ENCODE measurements at places on chromosomes 5 and 9.

DNA sequence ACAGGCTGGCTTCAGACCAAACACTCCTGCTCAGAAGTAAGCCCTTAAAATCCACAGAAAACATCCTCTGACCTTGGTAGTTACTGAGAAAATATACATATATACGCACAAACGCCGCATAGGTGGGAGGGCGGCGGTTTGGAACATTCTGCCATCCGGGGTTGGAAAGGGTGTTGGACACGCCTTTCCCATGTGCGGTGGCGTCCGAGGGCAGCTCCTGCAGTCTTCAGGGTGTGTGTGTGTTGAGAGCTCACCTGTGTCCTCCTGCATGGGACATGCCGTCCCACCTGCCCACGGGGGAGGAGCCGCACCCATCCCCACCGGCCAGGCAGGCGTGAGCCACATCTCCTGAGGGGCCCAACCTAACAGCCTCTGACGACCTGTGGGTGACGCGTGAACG lies 28.2 kb downstream of the SLC9A3 start:
- no peak for DNase-seq

DNA sequence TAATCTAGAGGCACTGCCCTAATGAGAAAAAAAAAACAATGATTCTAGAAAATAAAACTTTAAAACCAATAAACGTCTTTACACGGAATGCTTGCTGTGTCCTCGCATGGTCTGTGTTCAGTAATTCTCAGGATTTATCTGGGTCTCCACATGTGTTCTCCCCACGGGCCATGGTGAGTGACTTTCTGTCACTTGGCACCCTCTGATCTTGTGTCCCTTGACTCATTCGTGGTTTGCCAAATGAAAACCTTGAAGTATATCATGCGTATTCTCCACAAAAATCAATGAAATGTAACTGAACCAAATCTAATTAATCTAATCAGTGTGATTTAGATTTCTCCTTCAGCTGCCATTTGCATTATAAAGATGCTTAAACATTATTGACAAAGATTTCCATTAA lies 48.0 kb downstream of the UBE2QL1 start:
- no peak for DNase-seq

GRCh38 chr9:79089054-79089560 lies 482.7 kb upstream of the TLE4 start:
- no peak for DNase-seq

DNA sequence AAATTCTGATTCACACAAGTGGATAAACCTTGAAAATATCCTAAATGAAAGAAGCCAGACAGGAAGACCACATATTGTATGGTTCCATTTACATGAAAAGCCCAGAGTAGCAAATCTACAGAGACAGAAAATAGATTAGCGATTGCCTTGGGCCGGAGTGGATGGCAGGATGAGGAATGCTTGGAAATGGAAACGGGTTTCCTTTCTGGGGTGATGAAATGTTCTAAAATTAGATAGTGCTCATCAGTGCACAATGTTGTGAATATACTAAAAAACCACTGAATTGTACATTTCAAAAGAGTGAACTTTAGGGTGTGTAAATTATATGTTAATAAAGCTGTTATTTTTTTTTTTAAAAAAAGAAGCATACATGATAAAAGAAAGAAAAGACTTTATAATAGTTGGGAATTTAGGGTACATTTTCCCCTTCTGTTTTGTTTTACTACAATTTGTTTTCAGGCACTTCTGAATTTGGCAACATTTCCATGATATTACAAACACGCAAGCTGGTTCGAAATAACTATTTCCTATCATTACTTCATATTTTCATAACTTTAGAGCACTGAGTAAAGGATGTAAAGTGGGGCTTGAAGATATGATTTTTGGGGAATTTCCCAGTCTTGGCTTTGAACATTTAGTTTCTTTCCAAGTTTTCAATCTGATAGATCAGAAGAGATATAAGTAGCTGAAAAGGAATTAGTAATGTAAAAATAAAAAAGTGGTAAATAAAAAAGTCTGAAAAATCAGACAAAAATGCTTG lies 23.9 kb downstream of the SLC35A4 start:
- no peak for DNase-seq

GRCh38 chr5:79011219-79011836 lies 26.2 kb upstream of the ARSB start:
- DNase-seq: no peak

GRCh38 chr9:38253200-38253599 lies 139.3 kb upstream of the ALDH1B1 start:
- no peak for DNase-seq

DNA sequence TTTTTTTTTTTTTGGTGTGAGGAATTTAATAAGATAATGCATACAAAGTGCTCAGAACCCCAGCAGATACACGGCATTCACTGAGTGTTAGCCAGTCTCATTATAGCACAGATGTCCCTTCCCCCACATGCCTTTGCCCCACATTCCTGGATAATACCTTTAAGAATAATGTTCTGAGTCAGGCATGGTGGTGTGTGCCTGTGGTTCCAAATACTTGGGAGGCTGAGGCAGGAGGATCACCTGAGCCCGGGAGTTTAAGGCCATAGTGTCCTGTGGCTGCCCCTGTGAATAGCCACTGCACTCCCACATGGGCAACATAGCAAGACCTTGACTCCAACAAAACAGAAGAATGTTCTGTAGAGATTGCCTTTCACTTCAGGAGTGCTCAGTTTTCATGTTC lies 24.2 kb upstream of the ANKRD18A start:
- no peak for DNase-seq

DNA sequence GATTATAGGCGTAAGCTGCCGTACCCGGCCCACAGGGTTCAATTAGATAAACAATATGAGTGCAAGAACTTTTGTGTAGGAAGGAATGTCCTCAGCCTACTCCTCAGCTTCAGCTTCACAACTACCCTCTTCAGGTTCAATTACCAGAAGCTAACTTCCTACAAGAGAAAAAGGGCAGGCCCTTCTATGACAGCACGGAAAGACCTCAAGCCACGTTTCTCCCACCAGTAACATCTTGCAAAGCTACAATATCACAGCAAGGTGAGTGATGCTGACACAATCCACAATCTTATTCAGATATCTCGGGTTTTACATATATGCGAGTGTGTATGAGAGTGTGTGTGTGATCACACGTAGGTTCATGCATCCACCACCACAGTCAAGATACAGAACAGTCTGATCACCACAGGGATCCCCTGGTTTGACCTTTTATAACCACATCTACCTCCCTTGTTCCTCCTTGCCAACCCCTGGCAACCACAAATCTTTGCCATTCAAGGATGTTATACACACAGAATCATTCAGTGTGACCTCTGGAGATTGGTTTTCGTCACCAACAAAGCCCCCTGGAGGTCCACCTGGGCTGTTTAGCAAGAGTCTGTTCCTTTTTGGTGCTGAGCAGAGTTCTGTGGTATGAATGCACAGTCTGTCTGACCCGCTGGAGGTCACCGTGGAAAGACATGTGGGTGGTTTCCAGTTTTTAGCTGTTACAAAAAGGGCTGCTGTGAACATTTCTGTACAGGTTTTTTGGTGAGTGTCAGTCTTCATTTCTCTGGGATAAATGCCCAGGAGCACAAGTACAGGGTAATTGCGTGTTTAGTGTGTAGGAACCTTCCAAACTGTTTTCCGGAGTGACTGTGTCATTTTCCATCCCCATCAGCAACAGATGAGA lies 38.2 kb downstream of the IPPK start:
- DNase-seq: no peak

DNA sequence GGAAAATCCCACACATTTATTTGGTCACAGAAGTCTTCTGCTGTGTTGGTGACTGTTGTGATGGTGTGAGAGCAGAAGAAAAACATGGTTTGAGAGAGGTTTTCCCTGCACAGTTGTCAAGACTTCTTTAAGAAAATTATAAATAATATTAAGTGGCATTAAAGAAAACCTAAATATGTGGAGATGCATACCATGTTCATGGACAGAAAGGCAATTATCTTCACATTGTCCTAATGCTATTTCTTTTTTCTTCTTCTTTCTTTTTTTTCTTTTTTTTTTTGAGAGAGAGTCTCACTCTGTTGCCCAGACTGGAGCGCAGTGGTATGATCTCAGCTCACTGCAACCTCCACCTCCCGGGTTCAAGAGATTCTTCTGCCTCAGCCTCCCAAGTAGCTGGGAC lies 24.3 kb upstream of the ERGIC1 start:
- no peak for DNase-seq

- DNase-seq: peak; percentile 34
Measured at GRCh38 chr9:89426384-89426961, 71.4 kb downstream of the SEMA4D start.

DNA sequence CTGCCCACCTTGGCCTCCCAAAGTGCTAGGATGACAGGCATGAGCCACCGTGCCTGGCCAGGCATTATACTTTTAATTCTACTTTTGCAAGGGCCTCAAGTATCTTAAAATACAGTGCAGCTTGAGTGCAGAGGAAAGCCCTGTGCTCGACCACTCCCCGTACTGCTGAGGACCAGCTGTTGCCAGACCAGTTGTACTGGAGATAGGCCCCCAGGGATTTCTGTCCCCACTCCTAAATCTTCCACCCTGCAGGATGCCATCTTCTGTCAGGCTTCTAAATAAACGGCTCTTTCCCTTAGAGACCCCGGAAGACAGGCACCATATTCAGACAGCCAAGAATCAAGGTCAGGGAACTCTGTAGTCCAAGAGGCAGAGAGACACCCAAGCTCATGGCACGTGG lies 16.6 kb upstream of the PSMD5 start:
- no peak for DNase-seq

GRCh38 chr5:51279983-51280706 lies 103.1 kb upstream of the ISL1 start:
- DNase-seq: no peak

- DNase-seq: no peak
Measured at GRCh38 chr5:66436721-66437120, 159.5 kb upstream of the MAST4 start.

DNA sequence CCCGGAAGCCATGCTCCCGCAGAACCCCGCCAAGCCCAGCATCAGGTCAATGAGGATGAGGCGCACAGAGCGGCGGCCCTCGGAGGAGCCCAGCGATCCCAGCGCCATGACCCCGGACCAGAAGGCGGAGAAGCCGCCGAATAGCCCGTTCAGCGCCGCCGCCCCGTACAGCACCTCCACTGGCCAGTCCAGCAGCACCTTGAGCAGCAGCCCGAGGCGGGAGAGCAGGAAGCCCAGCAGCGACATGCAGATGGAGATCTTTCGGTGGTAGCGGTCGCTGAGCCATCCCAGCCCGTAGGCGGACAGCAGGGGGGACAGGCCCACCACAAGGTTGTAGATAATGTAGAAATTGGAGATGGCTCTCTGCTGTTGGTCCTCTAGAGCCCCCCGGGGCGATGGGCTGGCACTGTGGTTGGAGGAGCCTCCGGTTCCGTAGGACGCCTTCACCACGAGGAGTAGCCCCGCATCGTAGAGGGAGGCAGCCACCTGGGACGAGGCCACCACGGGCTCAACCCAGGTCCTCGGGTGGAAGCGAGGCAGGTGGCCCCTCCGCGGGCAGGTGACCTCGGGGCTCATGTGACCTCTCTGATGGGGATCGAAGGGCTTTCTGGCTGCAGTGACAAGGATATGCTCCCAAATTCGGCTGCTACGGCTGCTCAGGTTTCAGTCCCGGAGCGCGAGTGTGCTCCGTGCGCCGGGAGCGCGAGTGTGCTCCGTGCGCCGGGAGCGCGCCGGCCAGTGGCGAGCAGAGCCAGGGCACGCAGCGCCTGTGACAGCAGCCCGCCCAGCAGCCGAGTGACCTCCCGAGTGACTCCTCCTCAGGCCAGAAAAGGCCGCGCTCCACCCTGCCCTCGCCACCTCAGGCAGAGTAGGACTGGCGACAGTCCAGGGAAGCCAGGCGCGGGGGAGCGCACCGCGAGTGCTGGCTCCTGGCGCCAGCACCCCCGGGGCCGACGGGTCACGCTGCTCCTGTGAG lies at the start of gene SLC46A2:
SLC46A2 (minus strand) TSS at position 771 of the 976 bp plus-strand sequence; CDS start at position 576, 195 bp downstream.
- no peak for DNase-seq

DNA sequence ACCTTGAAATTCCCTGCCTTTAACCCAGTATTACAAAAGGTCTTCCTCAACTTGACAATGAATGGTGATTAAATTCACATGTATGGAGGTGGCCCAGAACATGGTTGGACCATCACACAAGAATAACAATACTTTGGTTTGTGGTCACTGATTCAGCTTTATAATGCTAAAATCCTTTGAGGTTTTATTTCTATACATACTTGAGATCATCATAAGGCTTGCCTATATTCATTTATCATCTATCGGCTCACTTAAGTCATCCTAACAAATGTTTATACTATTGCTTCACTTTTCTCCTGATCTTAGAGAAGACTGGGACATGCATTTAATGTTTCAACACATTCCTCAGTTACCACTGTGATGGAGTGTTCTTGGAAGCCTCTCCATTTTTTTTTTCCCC lies 191.3 kb downstream of the DMAC1 start:
- DNase-seq: no peak

DNA sequence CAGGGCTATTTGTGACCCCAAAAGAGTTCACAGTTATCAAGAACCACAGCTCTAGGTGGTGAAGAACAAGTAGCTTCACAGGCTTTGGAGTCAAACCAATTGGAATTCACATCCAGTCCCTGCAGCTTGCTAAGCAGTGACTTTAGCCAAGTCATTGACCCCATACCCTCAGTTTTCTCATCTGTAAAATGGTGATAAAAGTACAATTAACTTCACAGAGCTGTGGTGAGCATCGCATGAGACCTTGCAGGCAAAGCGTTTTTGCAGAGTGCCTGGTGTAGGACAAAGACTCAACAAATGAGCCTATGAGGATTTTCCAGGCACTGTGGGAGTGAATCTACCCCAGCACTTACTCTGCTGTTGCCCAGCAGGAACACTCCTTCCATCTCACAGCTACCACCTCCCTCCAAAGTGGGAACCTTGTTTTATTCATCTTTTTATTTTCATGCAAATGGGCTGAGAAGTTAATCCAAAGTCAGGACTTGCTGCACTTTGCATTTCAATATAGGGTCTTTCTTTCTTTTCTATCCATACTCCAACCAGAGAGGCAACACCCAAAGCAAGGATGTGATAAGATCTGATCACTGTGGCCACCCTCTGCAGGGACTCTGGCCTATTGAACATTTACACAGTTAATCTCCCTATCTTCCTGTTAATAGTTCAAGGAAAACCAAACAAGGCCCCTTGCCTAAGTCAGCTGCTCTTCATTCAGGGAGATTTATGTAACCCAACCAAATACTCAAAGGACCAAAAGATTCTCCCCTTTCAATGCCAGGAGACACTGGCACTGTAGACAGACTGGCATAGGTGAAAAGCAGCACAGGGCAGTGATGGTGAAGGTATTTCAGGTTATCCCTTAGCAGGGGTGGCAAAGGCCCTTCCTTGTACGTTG lies 41.9 kb downstream of the ABCA1 start:
- no peak for DNase-seq
